Stimulated activated CD8-positive, alpha-beta memory T cell treated with anti-CD3 and anti-CD28 coated beads, Interleukin-4, amount 100 ng/mL, for 1 hour (primary cell): ENCODE measurements at places on chromosomes 3 and 15.

DNA sequence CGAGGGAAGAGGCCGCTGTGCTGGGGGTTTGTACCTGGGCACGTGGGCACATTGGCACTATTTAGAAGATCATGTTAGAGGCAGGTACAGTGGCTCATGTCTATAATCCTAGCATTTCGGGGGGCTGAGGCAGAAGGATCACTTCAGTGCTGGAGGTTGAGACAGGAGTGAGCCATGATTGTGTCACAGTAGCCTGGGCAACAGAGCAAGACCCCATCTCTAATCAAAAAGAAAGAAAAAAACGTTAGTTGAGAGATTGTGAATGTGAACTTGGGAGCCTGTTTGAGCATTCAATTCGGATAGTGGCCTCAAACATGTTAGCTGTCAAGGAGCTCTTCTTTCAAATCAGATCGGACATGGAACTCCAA lies 36.6 kb downstream of the IDH2 start:
- DNase-seq: no peak

DNA sequence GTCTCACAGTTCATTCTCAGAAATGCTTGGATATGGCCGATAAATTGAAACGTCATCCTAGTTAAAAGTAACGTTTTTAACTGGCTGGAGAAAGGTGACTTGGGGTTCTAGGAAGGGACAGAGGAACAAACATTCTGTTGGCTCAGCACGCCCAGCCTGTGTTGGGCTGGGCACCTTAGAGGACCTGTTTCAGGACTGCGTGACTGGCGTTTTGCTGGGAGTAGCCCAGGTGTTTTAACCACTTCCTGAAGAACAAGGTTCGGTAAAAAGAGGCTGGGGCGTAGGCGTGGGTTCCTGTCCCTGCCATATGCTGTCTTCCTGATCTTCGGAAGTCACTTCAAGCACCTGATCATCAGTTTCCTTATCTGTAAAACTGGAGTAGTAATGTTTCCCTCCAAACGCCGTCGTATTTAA lies 1.1 kb upstream of the TLNRD1 start:
- DNase-seq: no peak

- DNase-seq: no peak
Measured at GRCh38 chr3:129224984-129225393, 24.4 kb upstream of the COPG1 start.

DNA sequence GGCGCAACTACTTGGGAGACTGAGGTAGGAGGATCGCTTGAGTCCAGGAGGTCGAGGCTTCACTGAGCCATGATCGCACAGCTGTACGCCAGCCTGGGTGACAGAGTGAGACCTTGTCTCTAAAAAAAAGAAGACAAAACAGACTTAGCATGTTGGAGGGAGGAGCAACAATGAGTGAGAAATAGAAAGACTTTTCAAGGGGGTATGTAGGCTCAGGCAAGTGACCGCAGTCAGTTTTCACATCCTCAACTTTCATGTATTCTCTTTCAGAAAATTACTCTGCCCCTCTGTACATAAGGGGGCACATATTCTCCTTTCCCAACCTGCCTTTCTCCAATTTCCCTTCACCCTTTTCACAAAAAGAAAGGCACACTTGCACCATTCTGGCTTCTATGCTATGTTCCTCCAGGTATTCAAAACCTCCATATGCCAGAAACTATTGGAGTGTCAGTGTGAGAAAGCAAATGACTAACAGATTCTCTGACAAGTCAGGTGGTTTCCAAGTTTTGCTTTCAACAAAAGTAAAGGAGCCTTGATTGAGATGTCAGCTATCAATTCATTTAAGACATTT lies 7.6 kb downstream of the NSUN3 start:
- DNase-seq: no peak

GRCh38 chr3:171455603-171456550 lies 4.3 kb downstream of the TNIK start:
- no peak for DNase-seq

DNA sequence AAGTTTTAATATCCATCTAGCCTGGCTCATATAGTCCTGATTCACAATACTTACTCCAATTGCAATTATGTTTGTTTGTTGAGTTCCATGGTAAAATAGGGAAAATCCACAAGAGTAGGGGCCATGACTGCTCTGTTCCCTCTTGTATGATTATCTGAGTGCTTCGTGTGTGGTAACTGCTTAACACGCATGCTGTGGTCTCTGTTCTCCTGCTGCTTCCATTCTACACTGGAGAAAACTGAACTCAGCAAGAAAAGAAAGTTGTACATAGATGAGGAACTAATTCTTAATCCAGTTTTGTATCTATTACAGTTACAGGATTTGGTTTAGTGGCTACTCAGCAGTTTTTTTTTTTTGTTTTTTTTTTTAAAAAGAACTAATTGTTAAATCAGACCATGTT lies 223.0 kb upstream of the SATB1 start:
- DNase-seq: no peak

GRCh38 chr15:58380280-58380945 lies 51.4 kb upstream of the LIPC start:
- no peak for DNase-seq

DNA sequence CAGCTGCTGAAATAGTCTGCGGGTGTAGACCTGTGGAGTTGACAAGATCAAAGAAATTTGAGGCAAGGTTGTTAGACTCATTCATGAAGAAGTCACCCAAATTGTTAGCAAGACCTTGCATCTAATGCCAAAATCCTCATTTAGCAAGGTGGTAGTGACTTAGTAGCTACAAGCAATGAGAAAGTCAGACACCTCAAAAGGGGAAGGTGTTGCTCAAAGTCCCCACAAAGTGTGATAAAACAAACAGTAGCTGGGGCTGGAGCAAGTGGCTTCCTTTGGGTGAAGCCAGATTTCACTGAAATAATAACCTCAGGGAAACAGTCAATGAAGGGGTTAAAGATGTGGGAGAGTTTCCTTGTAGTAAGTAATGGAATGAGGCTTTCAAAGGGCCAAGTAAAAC lies 44.9 kb downstream of the CD86 start:
- DNase-seq: no peak

DNA sequence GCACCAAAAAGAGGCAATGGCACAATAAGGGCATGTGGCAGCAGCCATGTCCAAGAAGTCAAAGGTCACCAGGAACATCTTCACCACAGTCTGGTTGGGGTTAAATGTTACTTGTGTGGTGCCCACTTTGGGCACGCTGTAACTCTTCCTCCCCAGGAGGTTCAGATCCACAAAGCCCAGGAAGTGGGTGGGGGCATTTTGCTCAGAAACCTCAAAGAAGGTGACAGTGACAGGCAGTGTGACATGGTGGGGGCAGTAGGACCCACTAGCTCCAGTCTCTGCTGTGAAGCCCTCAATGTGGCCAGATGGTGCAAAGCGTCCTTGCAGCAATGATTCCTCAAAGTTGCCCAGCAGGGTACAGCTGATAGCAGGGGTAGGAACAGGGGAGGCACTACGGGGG lies 5.8 kb downstream of the ZNF80 start:
- DNase-seq: no peak

DNA sequence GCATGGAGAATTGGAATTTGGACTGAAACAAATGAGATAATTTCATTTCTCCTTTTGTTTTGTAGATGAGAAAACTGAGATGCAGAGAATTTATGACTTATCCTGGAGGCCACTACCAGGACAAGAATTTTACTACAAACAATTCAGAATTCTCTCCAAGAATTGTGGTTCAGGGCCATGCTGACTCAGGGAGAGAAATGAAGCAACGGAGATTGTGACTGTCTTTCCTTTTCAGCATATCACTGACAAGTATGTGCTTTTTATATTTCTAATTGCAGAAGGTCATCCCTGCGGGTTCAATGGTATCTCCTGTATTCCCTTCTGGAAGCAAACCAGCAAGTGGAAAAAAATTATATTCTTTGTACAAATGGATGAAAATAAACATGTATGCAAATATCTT lies 170.8 kb upstream of the MITF start:
- DNase-seq: no peak

- no peak for DNase-seq
Measured at GRCh38 chr3:124577494-124578167, 152.6 kb upstream of the UMPS start.

DNA sequence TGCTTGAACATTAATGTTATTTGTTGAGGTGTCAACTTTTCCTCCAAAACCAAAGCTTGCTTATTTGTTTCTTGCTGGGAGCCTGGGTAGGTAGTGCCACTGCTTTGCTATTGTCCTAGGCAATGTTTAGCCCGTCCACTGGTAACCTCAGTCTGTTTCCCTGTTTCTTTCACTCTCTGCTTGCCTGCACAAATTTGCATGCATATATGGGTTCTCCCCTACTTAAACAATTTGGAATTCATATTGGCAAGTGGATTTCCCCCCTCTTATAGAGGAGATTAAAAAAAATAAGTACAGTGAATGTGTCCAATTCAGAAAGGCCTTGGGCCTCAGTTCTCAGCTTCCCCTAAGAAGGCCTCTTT lies 45.0 kb upstream of the BOC start:
- no peak for DNase-seq
